ENCODE measurements at places on chromosomes 6 and 20.

DNA sequence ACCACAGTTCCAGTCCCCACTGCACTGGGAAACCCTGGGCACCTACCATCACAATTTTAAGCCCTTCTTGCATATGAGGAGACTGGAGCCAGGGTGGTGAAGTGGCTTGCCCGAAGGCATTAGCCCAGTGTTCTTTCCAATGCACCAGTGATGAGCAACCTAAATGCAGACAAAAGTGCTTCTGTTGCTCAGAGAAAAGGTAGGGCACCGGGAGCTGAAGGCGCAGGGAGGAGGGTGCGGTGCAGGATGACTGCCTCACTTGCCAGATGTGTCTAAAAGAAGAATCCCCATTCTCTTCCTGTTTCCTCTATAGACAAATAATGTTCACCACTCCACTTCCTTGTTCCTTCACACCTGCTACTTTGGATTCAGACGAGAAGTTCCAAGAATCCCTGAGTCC, 86.5 kb downstream of the QRSL1 start:
- no peak for DNase-seq

- no peak for DNase-seq
These were observed 68.3 kb upstream of the TRAF3IP2 start for GRCh38 chr6:111673937-111674336.

DNA sequence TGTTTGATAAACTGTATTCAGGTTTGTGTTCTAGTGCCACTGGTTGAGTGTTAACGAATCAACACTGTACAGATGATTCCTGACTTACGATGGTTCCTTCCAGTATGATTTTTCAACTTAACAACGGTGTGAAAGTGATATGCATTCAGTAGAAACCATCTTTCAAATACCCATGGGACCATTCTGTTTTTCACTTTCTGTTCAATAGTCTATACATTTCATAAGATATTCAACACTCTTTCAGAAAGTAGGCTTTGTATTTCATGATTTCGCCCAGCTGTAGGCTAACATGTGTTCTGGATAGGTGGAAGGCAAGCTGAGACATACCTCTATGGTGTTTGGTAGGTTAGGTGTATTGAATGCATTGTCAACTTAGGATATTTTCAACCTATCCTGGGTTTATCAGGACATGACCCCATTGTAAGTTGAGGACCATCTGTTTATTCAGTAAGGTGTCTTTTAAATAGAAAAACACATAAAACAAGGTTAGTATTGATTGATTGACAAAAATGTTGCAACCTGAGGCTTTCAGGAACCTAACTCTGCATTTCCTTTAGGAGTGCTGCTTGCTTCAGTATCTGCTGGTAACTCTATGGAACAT, 32.3 kb downstream of the SYNJ2 start:
- no peak for DNase-seq

- no peak for DNase-seq
These were observed 102.9 kb upstream of the MCHR2 start for GRCh38 chr6:100096936-100097335.

DNA sequence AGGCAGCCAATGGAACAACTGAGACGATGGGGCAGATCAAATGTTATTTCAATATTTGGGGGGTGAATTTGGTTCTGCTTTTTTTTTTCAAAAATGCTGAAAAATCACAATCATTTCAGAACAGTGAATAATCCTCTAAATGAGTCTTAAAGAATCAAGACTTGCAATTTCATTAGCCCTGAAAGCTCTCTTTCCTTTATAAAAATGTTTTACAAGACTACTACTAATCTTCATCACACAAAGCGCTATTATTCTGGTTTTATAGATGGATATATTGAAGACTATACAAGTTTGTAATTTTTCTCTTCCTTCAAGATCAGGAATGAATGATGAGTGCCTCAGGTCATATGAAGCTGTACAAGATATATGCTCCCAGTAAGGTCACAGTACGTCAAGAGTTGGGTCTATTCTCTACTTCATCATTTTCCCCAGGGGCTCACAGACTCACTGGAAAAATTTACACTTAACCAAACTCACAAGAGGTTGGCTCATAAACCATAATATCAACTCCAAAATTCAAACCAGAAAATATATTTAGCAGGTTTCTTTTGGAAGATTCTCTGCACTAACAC, 19.5 kb downstream of the RNF24 start:
- DNase-seq = no peak

GRCh38 chr6:36387440-36388303, at the start of gene ETV7:
Gene ETV7 (minus strand): TSS chr6:36387669. CDS start chr6:36387541, 128 bp downstream.
- DNase-seq = no peak

DNA sequence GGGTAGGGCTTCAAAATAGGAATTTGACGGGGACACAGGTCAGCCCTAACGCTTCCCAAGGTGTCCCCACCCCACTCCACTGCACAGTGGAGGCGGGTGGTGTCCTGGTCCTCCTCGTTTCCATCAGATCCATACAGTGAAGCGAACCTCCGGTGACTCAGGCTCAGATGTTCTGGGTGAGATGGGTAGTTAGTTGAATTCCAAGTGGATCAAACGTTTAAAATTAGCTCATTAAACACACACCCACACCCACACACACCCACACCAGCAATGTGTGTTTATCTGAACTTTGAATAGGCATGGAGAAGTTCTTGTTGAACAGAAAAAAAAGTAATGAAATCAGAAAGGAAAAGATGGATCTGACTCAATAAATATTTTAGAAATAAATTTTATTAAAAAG, 58.9 kb downstream of the CDH4 start:
- DNase-seq = no peak

- DNase-seq = no peak
These were observed 15.1 kb upstream of the TMEM217 start for GRCh38 chr6:37272834-37273566.

DNA sequence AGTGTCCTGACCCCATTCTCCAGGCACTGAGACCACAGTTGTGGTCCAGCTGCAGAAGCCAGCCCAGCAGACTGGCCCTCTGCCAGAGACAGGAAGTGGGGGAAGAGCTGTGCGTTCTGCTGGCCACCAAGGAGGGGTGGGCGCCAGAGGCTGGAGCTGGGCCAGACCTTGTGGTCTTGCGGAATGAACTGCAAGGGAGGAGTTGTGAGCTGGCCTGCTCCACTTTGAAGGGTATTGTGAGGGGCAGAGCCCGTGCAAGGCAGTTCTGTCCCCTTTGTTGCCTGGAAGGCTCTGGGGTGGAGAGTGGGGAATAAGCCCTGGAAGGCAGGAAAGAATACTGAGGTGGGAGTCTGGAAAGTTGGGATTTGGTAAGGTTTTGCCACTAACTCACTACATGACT, 3.6 kb upstream of the MDFI start:
- no peak for DNase-seq

- no peak for DNase-seq
These were observed 66.4 kb downstream of the HMGN3 start for GRCh38 chr6:79167931-79168694.

- no peak for DNase-seq
These were observed 21.6 kb downstream of the NAPB start for GRCh38 chr20:23399568-23400241.

DNA sequence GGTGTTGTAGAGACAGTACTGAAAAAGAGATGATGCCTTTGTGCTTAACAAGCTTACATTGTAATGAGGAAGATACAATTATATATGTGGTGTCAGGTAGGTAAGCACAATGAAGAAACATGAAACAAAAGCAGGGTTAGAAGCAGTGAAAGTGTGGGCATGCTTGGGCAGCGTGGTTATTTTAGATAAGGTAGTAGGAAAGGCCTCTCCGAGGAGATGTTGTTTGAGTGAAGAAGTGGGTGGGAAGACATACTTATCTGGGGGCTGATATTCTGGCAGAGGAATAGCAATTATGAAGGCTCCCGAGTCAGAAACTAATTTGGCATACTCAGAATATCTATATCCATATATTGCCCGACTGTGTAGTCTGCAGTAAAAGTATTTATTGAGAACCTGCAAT, 4.7 kb downstream of the CDKAL1 start:
- no peak for DNase-seq

DNA sequence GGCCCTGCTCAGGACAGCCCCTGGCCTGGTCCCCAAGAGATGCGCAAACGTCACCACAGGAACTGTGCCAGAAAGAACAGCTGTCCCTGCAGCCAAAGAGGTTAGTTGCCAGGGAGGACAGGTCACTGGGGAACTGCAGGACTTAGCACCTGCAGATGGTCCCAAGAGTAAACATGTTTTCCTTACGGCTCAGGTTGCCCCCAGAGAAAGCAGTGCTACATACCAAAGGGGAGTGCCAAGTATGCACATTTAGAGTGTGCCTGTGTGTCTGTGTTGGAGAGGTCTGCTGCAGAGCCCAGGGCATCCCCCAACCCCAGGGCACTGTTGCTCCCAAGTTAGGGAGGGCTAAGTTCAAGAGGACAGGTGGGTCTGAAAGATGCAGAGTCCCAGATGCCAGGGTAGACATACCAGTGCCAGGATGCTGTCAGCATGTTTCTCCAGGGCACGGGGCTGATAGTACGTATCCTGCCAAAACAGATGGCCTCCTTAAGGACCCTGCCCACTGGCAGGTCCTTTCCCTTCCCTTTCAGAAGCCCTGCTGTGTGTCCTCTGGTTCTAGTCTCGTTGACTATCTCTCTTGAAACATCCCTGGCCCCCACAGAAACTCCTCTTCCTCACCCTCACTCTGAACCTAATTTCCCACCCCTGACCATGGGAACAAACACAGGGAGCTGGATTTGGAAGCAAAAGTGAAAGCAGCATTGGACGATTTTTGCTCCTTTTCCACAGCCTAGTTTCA, 1.3 kb downstream of the ABHD16A start:
- DNase-seq = no peak

DNA sequence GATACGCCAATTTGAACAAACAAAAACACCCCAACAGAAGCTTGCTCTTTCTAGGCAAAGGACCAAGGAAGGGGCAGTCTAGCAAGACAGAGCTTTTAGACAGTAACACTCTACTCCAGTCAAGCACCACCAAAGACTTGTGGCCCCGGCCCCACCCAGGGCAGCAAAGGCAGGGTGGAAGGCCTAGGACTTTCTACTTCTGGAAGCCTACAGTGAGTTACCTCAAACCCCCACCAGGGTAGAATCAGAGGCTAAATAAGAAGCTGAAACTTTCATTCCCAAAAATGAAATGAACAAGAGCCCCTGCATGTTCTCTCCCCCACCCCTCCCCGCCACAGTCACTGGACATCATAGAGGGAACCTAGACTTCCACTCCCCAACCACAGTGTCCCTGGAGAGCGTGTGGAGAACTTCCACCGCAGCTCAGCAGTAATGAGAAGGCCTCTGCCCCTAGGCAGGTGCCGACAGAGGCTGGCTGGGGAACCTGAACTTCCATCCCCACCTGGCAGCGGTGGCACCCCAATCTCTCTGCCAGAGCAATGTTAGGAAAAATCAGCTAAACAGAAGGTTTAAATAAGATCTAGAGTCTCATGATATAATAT, 40.0 kb downstream of the KATNA1 start:
- no peak for DNase-seq

DNA sequence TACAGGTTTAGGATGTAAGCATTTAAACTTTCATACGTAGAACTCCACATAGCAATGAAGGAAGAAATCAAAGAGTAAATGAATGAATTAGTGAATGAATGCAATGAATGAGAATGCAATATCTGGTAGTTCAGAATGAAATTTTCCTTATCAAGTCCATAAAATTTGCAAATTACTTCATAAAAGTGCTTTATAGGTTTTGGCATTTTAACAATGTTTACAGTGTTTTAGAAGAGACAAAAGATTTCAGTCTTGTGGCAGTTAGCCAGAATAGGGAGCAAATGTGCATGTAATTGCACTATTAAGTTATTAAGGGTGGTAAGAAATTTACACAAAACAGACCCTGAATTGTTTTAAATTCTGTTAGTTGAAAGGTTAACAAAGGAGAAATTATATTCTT, 739.4 kb upstream of the FLRT3 start:
- DNase-seq = no peak

DNA sequence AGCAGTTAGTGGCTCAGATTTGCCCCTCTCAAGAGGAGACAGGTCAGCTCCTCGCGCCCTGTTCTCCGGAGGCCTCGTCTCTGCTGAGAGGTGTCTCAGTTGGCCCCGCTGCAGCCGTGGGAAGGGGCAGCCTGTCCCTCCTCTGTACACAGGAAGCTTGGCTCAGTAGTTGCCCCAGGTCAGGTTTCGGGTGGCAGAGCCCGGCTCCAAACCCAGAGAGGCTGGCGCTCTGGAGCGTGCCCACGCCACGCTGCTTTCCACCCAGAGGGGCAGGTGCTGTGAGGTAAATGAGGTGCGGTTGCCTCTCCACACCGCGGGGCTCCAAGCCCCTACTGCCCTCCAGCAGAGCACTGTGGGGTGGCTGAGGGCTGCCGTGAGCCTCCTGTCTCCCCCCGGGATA, 16.0 kb downstream of the DYNLT1 start:
- DNase-seq = no peak

- DNase-seq = no peak
These were observed 147.7 kb downstream of the PRL start for GRCh38 chr6:22149096-22149495.

DNA sequence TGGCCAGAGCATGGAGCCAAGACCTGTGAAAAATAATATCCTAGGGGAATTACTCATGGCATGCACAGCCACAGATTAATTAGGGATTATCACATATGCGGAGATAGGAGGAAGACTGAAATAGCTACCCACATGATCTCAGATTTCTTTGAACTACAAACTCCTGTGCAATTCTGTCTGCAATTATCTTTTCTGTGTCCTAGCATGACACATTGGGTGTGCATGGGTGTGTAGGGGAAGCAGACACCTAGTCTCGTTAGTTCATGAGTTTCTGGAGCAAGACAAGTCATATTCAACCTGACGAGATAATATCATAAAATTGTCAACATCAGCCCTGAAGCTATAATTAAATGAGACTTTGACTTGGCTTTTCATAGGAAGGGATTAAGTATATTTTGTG, 3.6 kb upstream of the SLC17A4 start:
- no peak for DNase-seq

DNA sequence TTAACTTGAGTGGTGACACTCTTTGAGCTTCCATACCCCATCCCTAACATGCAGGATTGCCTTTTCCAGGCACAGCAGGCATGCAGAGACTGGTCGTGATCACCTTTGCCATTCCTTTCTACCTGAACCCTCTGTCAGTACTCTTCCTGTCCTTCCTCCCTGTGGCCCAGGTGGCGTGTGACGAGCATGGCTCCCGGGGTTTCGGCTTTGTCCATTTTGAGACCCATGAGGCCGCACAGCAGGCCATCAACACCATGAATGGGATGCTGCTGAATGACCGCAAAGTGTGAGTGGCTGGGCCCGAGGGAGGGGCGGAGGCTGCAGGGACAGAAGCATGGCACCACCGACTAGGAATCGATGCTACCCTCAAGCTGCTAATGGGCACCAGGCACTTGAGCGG, 6.7 kb downstream of the PABPC1L start:
- no peak for DNase-seq

DNA sequence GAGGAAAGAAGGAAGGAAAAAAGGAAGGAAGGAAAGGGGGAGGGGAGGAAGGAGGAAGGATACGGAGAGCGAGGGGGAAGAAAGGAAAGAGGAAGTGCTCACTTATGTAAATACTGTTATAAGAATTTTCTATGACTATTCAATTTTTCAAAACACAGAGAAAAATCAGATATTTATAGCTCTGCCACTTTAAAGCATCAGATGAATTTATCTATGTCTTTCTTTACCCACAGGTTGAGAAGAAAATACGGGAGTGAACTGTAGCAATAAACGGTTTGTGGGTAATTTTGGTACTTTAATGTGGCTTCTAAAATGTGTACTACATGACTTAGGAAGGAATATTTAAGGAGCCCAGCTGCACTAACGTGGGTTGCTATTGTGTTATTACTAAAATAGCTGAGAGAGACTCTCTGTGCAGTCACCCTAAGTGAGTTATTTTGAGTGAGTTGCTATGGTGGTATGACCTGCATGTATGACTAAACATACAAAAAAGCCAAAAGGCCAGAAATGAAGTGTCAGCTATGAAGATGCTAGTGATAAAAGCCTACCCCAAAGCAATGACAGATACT, 225.5 kb downstream of the SOD2 start:
- DNase-seq = no peak

Measured in cortex of kidney (tissue), 1 donor.